Esophagus (tissue), 2 donors: ENCODE measurements at places on chromosomes 7 and 10. TPM values are rescaled to one million over a fixed set of nuclear protein-coding genes. Genes with fewer than 3 reads are reported as not detected.

The LLCFC1 gene
- not detected for polyA plus RNA-seq

The PPP3CB gene
- 16.7 TPM for polyA plus RNA-seq

The XRCC2 gene
- polyA plus RNA-seq, result 2.0 TPM

The ASIC3 gene
- 4.2 TPM for polyA plus RNA-seq

The RASA4 gene
- polyA plus RNA-seq, result 14.3 TPM

The MACROH2A2 gene
- 9.4 TPM for polyA plus RNA-seq

The GRID2IP gene
- 0.44 TPM for polyA plus RNA-seq
